ENCODE measurements at places on chromosomes 1 and 21. TPM values are rescaled to one million over a fixed set of nuclear protein-coding genes. Genes with fewer than 3 reads are reported as not detected.

- no peak for DNase-seq
Observed at GRCh38 chr21:27154451-27155129, 187.7 kb upstream of the ADAMTS5 start.

DNA sequence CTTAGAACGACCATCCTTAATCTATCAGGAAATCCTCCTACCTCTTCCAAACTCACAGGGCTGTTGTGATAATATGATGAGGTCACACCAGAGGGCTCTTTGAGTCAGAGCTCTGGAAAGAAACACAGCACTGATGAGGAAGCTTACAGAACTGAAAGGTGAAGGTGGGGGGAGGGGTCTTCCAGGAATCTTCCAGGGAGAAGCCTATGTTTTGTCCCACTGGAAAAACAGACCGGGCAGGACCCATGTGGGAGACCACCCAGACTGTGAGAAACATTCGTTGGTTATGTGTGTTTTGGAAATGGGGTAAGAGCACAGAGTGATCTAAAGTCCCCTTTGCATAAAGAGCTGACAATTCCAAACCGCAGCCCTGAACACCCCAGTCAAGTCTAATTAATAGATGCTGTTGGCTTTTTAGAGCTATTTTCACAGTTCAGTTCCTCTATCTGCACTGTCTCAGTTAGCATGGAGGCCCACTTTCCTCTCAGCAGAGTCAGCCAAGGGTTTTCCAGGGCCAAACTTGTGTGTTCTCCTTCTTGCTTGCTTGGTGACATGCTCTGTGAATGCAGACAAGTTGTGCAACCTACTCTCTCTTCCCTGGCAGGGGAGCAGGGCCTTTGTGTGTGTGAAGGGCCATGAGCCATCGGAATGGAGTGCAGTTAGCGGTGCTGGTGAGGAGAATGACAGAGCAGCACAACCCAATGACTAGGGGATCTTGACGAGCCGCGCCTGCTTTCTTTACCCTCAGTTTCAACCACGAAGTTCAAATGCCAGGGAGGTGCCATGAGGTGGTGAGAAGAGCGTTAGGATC, 12.3 kb downstream of the PHLDA3 start:
- no peak for DNase-seq

DNA sequence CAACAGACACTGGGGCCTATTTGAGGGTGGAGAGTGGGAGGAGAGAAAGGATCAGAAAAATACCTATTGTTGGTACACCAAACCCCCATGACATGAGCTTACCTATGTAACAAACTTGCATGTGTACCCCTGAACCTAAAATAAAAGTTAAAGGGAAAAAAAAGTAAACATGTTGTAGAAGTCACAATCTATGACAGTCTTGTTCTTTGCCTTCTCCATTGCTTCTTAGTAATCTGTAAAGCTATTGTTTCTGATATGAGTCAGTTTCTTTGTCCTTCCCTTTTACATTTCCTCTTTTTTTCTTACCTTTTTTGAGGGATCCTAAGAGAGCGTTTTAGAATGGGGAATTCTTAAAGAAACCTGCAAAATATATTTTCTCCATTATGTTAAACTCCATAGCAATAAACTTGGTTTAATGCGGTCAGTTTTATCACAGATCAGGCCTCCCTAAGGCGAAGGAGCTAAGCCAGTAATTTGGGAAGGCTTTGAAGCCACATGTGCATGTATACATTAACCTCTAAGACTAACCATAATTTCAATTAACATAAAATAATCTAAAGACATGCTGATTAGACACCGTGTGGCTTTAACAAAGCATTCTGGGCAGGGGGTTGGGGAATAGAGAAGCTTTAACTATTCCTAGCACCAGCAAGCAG, 77.8 kb upstream of the C1orf105 start:
- DNase-seq: no peak

DNA sequence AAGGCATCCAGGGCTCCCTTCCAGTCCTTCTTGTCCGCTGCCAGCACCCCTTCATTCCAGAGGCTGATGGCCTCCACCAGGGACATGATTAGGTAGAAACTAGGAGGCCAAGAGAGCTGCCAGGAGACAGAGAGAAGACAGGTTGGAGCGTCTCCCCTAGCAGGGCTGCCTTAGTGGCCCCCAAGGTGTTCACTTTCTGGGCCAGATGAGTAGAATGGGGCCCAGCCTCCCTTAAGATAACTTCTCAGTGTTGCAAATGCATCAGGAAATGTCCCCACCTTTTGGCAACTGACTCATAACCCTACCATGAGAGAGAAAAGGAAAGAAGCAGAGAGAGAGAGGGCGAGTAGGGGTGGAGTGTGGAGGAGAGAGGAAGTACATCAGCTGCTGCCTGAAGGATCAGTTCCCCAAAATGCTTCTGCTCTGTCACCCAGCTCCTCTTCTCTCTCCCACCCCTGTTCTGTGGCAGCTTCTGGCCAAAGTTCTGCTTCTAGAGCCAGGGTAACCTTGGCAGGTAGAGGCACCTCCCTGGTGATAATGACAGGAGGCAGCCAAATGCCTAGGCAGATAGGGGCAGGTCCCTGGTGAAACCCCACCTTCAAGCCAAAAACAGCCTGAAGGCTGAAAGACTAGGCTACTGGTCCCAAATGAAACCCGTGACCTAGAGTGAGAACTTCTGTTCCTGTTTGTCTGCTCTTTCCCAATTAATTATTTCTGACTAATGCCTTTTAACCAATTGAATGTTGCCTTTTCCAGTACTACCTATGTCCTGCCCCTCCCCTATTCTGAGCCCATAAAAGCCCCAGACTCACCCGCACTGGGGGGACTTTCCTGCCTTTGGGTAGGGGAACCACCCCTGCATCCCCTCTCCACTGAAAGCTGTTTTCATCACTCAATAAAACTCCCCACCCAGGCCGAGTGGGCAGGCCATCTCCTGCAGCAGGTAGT, at the start of gene NCF2:
Gene NCF2 (minus strand): TSS at position 216 of the 948 bp plus-strand sequence. CDS start 130 bp downstream, at position 86.
- no peak for DNase-seq

The TEX50 gene
- not detected for total RNA-seq

All from occipital lobe (tissue), 3 donors.